NCI-H2029 treated with DMSO at 0.1 percent for 48 hours (cell line): ENCODE measurements at places on chromosomes 2 and 18.

GRCh38 chr18:54736981-54737380 is 91.3 kb upstream of the RAB27B start:
- DNase-seq, result no peak

DNA sequence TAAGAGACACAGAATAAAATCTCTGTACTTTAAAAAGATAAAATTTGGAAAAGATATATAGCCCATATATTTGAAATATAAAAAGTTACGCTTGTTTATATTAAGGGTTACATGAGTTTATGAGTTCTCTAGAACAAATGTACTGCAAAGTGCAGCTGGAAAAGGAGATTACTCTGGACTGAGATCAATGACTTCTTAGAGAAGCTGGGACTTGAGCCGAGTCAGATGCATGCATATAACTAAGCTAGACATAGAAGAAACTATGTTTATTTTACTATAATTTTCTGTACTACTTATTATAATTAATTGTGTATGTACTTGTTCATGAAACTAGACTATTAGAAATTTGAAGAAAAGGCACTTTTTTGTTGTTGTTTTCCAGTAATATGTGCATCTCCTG is 170.3 kb upstream of the NXPH2 start:
- DNase-seq, result no peak

GRCh38 chr18:28372186-28372585 is 195.3 kb upstream of the CDH2 start:
- no peak for DNase-seq

- no peak for DNase-seq
Observed at GRCh38 chr18:59646228-59646962, 50.8 kb downstream of the CCBE1 start.

- DNase-seq, result no peak
Observed at GRCh38 chr18:51953521-51953920, 386.5 kb upstream of the DCC start.

DNA sequence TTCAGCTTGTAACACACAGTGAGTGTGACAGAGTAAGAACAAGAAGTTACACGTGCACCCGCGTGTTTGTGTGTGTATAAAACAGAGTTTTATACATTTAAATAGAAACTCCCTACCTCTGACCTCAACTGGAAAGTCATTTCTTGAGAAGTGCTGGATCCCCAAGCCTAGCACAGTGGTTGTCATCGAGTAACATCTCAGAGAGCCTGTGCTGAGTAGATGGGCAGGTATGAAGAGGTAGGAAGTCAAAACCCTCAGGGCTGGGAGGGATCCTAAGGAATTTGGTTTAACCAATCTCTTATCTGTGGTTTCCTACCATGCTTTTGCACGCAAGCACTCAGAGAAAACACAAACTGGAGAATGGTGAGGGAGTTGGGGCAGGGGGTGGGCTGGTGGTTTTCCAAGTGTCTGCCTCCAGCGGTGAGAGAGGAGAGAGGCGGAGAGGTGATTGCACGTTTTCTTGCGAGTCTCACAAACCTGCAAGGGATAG is 9.2 kb downstream of the ACOXL start:
- no peak for DNase-seq

GRCh38 chr18:46362533-46362932 is 258.3 kb downstream of the HAUS1 start:
- no peak for DNase-seq

DNA sequence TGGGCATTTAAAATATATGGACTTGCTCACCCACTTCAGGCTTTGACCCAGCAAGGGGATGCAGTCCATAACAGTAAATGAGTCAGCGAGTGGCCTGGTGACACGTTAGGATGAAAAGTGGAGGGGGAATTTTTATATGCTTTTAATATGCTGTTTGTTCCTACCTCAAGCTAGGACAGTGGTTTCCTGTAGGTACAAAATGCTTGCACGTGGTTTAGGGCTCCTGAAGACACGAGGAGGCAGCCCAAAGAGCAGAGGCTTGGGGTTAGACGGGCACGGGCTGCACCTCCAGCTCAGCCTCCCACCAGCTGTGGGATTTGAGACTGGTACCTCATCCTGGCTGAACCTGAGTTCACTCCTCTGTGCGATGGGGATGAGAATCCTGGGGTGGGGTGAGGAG is 306.2 kb upstream of the CXCR4 start:
- no peak for DNase-seq

DNA sequence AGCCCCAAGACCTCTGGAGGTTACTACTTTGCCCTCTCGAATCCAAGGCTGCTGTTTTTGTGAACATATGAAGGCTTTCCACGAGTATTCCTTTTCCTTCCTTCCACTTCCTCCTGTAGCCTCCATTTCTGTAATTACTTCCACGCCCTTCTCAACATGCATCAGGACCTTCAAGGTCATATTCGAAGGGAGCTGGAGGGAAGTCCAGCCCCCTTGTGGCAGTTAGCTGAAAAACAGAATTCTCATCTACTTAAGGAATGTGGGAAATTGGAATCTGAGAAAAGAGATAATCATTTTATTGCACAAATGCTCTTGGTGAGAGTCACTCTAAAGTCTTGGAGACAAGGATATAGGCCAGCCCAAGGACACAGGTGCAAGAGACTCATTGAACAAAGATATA is 1000.2 kb downstream of the TDRD15 start:
- DNase-seq, result no peak

DNA sequence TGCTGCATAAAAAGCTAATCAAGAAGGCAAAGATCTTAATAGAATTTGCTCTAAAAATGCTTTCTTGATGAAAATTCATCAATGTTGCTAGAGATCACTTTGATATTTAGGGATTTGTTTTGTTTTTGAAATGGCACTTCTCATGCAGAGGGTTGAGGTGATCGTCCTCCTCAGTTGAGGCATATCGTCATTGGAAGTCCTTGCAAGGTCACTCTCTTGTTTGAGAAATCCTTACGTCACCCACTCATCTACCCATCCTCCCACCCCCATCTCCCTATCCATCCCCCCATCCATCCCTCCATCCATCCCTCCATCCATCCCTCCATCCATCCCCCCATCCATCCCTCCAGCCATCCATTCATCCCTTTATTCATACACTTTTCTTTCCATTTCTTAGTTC is 133.7 kb downstream of the THNSL2 start:
- no peak for DNase-seq

DNA sequence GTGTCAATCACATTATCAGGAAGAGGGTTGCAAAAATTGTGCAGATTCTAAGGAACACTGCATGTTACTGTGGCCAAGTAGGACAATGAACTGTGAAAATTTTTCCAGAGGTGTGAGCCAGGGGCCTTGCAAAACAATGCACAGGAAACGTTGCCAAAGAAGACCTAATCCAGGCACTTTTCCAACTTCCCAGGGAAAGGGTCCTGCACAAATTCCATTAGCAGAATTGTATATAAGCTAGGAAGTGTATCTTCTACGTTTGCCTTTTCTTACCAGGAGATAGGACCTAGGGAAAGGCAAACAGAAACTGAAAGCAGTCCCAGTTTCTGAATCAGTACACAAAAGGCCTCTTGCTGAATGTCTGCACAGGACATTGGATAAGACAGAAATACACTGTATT is 1888.3 kb upstream of the CELF4 start:
- peak; percentile 76 for DNase-seq

DNA sequence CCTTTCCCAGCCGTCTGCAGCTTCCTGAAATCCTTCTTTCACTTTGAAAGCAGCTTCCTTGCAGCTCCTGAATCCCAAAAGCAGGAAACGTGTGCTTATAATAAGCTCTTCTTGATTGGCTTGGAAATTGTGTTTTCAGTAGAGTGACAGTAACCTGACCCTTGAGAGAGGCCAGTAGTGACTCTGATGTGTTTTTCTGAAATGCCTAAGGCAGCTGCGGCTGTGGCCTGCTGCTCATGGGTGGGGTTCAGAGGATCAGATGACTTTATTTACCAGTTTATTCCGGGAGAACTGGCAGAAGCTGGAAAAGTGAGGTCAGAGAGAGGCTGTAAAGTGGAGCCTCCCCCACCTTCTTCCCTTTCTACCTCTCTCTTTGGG is 31.9 kb upstream of the RPIA start:
- peak; percentile 87 for DNase-seq

GRCh38 chr2:200081236-200081635 is 125.9 kb downstream of the MAIP1 start:
- DNase-seq, result no peak

DNA sequence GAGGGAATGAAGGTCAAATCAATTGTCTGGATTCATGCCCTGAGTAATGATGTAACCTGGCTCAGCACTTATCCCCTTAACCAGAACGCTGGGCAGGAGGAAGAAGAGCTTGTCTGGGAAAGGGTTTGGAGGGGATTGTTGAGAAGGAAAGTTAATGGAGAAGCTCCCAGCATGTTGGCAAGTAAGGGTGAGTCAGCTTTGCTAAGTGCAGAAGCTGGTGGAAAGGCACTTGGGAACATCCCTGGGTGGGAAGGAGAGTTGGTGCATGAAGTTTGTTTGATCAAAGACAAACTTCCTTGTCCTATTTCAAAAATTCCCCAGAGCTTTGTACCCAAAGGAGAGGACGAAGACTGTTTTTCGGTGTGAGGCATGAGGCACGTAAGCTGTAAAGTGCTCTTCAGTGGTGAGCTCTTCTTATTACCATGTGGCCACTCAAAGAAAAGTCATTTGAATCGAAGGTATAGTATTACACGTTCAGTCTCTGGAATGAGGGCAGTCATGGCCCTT is 17.6 kb upstream of the DAW1 start:
- DNase-seq, result peak; percentile 45

DNA sequence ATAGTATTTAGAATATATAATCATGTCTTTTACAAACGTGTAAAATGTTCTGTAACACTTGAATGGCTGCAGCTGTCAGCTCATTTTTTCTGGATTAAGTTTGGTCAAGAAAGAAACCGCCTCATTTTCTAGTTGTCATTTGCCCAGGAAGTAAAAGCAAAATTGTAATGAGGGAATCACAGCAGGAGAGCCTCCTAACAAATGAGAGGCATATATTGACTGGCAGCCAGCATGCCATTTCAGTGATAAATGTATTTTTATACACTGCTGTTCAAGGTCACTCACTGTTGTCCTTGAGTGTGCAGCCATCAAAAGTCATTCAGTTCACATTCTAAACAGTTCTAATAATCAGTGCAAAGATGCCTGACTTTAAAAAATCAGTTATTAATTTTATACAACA is 144.3 kb upstream of the BOD1L2 start:
- DNase-seq, result peak; percentile 9

GRCh38 chr2:179272406-179273192 is 8.0 kb upstream of the SESTD1 start:
- peak; percentile 94 for DNase-seq

GRCh38 chr2:225366731-225367130 is 32.8 kb upstream of the NYAP2 start:
- DNase-seq, result no peak

- DNase-seq, result no peak
Observed at GRCh38 chr2:170714381-170715061, 616 bp upstream of the SP5 start.

- DNase-seq, result no peak
Observed at GRCh38 chr18:31219395-31219794, 56.7 kb upstream of the DSC1 start.

DNA sequence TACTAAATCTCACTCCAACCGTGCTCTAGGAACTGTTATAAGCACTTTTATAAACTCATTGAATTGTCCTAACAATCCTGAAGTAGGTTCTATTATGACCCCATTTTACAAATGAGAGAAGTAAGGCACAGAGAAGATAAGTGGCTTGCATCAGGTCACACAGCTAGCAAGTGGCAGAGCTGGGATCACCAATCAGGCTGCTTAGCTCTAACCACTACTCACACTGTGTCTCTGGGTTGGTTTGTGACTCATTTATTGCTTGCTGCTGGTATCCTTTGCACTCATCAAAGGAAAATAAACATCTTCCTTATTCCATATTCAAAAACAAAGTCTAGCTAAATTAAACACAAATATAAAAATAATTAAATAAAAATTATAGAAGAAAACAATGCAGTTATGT is 42.5 kb upstream of the IL1R2 start:
- DNase-seq, result no peak
